ENCODE measurements at places on chromosomes 12 and 14. TPM values are rescaled to one million over a fixed set of nuclear protein-coding genes. Genes with fewer than 3 reads are reported as not detected.

- no peak overlapping the region for H3K4me3 ChIP-seq
- no peaks in the 10 kb centered on the region for H3K27me3 ChIP-seq
- DNase-seq, result no peak
- H3K27ac ChIP-seq, result no peak overlapping the region
These were observed 369.7 kb upstream of the SYT1 start for GRCh38 chr12:78494911-78495310.

GRCh38 chr12:54472494-54473262 lies 724 bp downstream of the GTSF1 start:
- H3K4me1 ChIP-seq, result no peaks in the 10 kb centered on the region
- H3K4me3 ChIP-seq, result no peak overlapping the region
- no peak for DNase-seq
- no peaks in the 10 kb centered on the region for H3K36me3 ChIP-seq
- H3K27ac ChIP-seq, result no peak overlapping the region

DNA sequence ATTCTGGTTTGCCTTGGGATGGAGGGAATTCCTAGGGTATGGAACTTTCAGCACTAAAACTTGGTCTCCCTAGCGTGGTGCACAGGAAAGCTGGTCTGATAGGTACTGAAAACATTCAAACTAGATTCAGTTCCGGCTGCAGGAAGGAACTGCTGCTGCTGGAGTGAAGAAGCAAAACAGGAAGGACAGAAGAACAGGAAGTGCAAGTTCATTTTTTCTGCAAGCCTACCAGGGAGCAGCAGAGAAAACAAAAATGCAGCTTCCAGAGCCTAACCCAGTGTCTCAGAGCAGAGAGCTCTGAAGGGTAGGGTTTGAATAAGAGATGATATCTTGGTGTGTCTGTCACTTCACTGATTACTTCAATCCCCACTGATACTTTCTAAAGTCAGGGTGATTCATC lies 165.2 kb downstream of the VRK1 start:
- H3K27ac ChIP-seq, result no peak overlapping the region
- DNase-seq, result no peak
- no peaks in the 10 kb centered on the region for H3K4me1 ChIP-seq

- H3K27ac ChIP-seq, result no peak overlapping the region
- H3K4me1 ChIP-seq, result peaks cover 27% of the 10 kb centered on the region
- no peaks in the 10 kb centered on the region for H3K36me3 ChIP-seq
- DNase-seq, result peak; percentile 64
- H3K27me3 ChIP-seq, result no peaks in the 10 kb centered on the region
These were observed 41.6 kb upstream of the CAPRIN2 start for GRCh38 chr12:30796313-30796780.

DNA sequence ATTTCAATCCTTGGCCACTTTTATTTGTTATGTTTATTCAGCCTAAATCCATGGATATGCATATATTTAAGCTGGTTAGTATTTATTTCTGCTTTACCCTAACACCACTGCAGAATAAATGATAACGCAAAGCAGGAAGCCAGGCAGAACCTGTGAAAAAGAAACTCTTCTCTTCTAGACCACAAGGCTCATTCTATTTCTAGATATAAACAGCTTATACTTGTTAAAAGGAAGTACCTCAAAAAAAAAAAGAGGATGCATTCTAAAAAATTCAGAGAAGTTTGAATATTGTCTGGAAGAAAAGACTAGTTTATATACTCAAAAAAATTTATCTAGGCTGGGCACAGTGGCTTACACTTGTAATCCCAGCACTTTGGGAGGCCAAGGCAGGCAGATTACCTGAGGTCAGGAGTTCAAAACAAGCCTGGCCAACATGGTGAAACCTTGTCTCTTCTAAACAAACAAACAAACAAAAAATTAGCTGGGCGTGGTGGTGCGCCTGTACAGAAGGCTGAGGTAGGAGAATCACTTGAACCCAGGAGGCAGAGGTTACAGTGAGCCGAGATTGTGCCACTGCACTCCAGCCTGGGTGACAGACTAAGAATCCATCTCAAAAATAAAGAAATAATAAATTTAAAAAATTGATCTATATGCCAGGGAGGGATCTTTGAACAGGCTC lies 55.8 kb downstream of the GALNT4 start:
- H3K27ac ChIP-seq, result no peak overlapping the region
- DNase-seq, result no peak
- no peaks in the 10 kb centered on the region for H3K36me3 ChIP-seq
- H3K4me3 ChIP-seq, result no peak overlapping the region
- H3K27me3 ChIP-seq, result no peaks in the 10 kb centered on the region
- H3K4me1 ChIP-seq, result no peaks in the 10 kb centered on the region

The DTX1 gene
- not detected for total RNA-seq

The ESRRB gene
- not detected for total RNA-seq

The VWF gene
- 0.30 TPM for total RNA-seq

DNA sequence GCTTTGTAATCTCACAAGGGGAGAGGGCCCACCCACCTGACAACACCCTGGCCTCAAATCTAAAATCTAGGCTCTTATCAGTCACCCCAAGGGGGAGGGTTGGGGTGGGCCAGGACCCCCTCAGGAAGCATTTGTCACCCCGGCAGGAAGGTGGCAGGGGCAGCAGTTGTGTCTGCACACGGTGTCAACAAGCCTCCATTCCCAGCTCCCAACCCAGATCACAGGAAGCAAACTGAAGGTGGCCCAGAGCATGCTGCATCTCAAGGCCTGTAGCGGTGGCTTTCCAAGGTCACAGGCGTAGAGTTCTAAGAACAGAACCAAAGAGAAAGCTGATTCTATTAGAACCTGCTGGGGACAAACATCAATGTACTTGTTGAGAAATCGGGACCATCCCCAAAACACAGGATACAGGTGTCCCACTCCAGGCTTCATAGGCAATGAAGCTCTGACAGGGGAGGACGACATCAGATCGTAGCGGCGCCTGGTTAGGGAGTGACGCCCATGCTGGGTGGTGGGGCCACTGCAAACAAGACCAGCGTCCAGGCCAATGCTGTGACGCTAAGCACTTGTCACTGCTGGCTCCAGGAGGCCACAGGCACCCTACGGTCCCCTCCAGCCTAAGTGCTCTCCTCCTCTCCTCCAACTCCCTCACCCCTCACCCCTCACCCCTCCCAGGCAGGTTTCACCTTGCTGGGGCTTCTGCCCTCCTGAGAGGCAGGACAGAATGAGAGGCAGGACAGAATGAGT lies 52.9 kb downstream of the CCDC88C start:
- H3K27ac ChIP-seq, result no peak overlapping the region
- DNase-seq, result no peak
- H3K4me1 ChIP-seq, result peaks cover 4% of the 10 kb centered on the region
- H3K36me3 ChIP-seq, result no peaks in the 10 kb centered on the region
- no peaks in the 10 kb centered on the region for H3K27me3 ChIP-seq

The NT5DC3 gene
- total RNA-seq, result 10.7 TPM

The OR6C2 gene
- not detected for total RNA-seq

The MYF6 gene
- total RNA-seq, result not detected

The LRTM2 gene
- total RNA-seq, result not detected

The GLIPR1L1 gene
- not detected for total RNA-seq

GRCh38 chr12:3280967-3281366 lies 203.8 kb downstream of the TSPAN9 start:
- no peaks in the 10 kb centered on the region for H3K27me3 ChIP-seq
- no peak overlapping the region for H3K4me3 ChIP-seq
- H3K36me3 ChIP-seq, result peaks cover 1% of the 10 kb centered on the region
- no peak for DNase-seq

GRCh38 chr12:96776908-96777307 lies 130.1 kb upstream of the NEDD1 start:
- no peaks in the 10 kb centered on the region for H3K27me3 ChIP-seq
- H3K4me1 ChIP-seq, result no peaks in the 10 kb centered on the region
- no peaks in the 10 kb centered on the region for H3K36me3 ChIP-seq
- DNase-seq, result no peak
- H3K4me3 ChIP-seq, result no peak overlapping the region

DNA sequence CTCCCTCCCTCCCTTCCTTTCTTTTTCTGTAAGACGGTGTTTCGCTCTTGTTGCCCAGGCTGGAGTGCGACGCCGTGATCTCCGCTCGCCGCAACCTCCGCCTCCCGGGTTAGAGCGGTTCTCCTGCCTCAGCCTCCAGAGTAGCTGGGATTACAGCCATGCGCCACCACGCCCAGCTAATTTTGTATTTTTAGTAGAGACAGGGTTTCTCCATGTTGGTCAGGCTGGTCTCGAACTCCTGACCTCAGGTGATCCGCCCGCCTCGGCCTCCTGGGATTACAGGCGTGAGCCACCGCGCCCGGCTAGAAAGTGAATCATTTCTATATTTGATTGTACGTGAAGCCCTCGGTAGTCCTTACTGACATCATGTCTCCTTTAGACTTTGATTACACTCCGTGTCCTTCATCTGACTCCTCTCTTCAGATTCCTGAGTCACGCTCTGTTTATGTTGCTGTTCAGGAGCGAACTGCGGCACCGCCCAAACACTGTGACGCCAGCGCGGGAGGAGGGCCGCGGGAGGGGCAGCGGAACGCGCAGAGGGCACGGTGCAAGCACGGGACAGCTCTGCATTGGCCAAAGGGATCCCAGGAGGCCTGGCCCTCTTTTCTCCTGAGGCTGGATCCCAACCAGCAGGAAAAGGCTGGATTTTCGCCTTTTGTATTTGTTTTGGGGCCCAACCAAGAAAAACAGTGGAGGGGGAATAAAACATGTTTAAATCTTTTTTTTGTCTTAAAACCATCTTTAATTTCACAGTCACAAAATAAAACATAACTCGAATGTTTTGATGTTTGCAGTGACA lies 538 bp upstream of the GABARAPL1 start:
- no peaks in the 10 kb centered on the region for H3K27me3 ChIP-seq
- DNase-seq, result peak; percentile 97
- peaks cover 24% of the 10 kb centered on the region for H3K4me1 ChIP-seq

GRCh38 chr12:14664434-14665023 lies 31.9 kb downstream of the GUCY2C start:
- no peaks in the 10 kb centered on the region for H3K4me1 ChIP-seq
- H3K27ac ChIP-seq, result no peak overlapping the region
- H3K4me3 ChIP-seq, result no peak overlapping the region
- DNase-seq, result peak; percentile 51

The MYF5 gene
- total RNA-seq, result not detected

DNA sequence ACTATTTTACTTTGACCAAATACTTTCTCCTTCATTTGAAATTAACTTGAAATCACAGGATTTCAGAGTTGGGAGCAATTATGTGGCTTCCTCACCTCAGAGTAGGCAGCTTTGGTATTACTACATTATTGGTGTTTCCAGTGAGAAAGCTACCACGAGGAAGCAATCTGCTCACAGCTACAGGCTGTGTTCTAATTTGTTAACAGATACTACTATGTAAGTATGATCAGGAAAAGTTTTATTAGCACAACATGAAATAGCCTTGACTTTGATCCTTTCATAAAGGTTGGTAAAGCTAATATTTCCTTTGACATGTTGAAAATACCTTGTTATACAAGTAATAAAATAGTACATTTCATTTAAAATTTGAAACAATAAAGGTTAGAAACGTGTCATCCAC lies 30.6 kb downstream of the TAOK3 start:
- no peak overlapping the region for H3K4me3 ChIP-seq
- H3K27ac ChIP-seq, result no peak overlapping the region
- H3K36me3 ChIP-seq, result no peaks in the 10 kb centered on the region
- H3K27me3 ChIP-seq, result no peaks in the 10 kb centered on the region

- H3K27ac ChIP-seq, result no peak overlapping the region
- H3K4me1 ChIP-seq, result peaks cover 16% of the 10 kb centered on the region
- DNase-seq, result no peak
- no peak overlapping the region for H3K4me3 ChIP-seq
- no peaks in the 10 kb centered on the region for H3K36me3 ChIP-seq
These were observed 16.5 kb downstream of the BDKRB2 start for GRCh38 chr14:96221109-96221650.

The SYNDIG1L gene
- not detected for total RNA-seq

DNA sequence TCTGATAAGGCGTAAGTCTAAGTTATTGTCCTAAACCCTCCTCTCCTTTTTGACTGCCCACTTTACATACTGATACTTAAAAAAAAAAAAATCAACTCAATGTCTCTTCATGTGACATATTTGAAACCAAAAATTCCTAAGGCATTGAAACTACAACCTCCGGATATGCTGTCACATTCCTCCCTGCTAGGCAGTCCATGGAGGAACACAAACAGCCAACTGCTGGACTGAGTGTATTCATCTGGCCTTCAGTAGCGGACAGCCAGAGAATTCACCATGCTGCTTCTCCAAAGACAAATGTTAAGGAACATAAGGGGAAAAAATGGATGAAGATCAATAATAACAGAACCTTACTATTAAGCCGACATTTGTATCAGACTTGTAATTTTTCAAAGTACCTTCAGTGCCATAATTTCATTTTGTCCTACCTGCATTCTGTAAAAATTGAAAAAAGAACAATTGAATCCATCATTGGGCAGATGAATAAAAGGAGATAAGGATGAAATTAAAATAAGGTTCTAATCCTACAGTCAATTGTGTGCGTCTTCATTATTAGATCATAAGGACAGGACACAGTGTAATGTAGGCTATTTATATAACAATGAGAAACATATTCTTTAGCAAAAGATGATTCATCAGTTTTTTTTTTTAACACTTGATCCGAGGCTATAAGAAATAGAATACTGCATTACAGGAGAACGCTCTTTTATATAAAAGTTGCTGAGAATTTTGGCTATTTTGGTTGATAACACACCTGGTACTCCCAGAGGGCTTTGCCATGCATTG lies 12.2 kb downstream of the RERG start:
- H3K27ac ChIP-seq, result no peak overlapping the region
- H3K27me3 ChIP-seq, result no peaks in the 10 kb centered on the region
- H3K4me1 ChIP-seq, result no peaks in the 10 kb centered on the region
- DNase-seq, result no peak
- H3K36me3 ChIP-seq, result no peaks in the 10 kb centered on the region

DNA sequence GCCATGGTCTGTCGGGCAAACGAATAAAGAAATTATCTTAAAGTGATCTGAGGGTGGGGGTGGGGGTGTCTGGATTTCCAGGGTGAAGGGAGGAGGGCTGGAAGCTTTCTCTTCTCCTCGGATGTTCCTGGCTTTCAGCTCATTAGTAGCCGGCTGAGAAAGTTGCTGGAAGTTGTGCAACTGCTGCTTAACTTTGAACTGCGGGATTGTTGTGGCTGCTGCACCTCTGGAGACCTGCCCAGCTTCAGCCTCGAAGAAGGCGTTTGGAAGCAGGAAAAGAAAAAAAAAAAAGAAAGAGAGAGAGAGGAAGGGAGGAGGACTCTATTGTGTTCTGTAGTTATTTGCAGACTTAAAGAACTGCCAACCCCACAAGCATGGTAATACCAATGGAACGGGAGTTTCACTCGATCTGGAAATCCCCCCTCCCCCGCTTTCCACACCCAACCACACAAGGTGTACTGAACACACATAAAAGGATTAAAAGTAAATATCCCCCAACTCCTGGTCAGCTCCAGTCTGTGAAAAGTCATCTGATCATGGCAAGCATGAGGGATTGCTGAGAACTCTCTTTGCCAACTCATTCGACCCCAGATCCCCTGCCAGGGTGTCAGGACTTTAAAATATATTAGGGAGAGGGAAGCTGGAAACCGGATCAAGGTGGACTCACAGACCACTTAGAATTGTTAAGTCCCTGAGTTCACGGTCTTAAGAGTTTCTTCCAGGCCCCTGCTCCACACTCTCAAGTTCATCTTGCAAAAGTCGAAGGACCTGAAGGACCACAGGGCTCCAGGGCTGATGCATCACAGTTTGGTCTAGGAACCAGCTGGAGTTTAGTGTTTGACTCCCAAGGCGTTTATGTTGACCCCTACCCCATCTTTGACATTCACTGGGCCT lies at the start of gene RASSF9:
RASSF9 (minus strand) TSS at position 213 of the 894 bp plus-strand sequence; CDS start at position 5, 208 bp downstream.
- H3K27ac ChIP-seq, result peak within 1 kb of the TSS; percentile 83
- H3K4me3 ChIP-seq, result peak within 1 kb of the TSS; percentile 39
- H3K36me3 ChIP-seq, result no peaks in the 10 kb centered on the region
- H3K4me1 ChIP-seq, result peaks cover 8% of the 10 kb centered on the region
- no peaks in the 10 kb centered on the region for H3K27me3 ChIP-seq
